ENCODE measurements at places on chromosomes 6 and 20. TPM values are rescaled to one million over a fixed set of nuclear protein-coding genes. Genes with fewer than 3 reads are reported as not detected.

The C20orf96 gene
- 7.3 TPM for total RNA-seq

The RAB44 gene
- not detected for total RNA-seq

DNA sequence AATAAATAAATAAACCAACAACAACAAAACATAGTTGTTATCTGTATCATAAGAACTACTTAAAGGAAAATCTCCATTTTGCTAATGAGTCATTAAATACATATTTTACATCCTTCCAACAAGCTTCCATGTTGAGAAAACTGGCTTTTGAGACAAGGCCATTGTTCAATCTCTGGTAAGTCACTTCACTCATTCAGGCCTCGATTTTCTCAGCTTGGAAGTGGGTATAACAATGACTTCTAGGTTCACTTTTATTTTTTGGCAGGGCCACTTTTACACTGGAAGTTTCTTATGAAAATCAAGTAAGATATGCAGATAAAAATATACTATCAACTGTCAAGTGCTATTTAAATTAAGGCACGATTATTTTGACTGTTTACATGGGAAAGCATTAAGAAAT, 30.0 kb downstream of the WRNIP1 start:
- no peak for DNase-seq

DNA sequence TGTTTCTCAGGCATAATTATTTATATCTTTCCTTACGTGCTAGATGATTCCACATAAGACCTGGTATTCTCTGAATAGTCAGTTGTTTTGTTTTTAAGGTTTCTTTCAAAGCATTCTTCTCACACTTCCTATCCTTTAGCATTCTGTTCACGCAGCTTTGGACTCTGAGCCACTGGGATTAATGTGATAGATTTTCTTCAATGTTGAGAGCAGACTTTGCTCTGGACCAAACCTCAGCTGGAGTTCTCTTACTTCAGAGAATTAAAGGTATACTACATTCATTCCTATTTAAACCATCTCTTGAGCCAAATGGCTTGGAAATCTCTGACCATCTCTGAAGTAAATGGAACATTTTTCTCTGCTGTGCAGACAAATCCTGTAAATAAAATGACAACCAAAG, 70.7 kb upstream of the TRAF3IP2 start:
- no peak for DNase-seq

DNA sequence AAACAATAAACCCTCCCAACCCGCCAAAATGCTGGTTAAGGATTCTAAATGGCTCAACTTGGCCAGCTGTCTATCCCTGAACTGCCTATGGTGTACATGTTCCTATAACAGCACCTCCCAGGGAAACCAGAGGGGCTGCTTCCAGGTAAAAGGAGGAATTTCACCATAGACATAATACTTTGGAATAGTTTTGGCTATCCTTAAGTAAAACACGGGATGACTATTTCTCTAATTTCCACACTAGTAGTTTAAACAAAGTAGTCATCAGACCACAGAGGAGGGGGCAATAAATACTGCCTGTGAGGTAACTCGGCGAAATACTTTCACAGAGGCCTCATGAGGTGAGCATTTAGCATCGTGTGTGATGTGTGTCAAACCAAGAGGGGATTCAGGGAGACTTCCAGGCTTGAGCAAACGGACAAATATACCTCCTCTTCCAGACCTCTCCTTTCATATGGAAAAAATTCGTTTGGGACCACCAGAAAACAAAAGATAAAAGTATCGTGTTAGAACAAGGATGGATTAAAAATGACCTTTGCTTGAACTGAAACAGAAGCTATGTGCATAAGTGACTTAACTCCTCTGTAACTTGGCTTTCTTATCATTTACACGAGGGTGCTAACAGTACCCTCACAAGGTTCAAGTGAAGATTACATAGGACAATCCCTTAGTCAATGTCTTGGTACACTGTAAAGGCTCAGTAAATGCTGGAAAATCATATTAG, 1.0 kb upstream of the XRN2 start:
- no peak for DNase-seq

DNA sequence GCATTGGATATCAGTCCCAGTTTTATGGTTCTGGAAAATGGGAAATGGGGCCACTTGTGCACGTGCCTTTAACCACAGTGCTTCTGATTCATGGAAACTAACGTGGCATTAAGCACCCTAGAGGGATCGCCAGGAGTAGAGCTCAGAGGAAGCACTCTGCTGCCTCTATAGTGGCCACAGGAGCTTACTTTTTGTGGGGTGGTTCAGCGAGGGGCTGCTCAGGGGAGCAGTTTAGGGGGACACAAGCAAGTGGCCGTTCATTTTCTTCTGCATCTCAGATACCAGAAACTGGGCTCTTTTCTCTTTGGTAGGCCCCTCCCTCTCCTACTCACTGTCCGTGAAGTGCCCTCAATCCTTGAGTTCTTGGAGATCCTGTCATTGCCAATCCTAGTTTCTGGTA, 28.5 kb downstream of the AGPAT4 start:
- no peak for DNase-seq

- DNase-seq: no peak
Measured at GRCh38 chr6:40986364-40986763, 52.7 kb downstream of the UNC5CL start.

- no peak for DNase-seq
Measured at GRCh38 chr6:90175627-90176538, 120.8 kb downstream of the BACH2 start.

The ELMO2 gene
- 51.6 TPM for total RNA-seq

GRCh38 chr6:113584767-113585166, 272.4 kb upstream of the MARCKS start:
- no peak for DNase-seq

The MICAL1 gene
- 25.4 TPM for total RNA-seq

The NKAIN4 gene
- total RNA-seq: not detected

The HLA-DQA1 gene
- total RNA-seq: 6.9 TPM

DNA sequence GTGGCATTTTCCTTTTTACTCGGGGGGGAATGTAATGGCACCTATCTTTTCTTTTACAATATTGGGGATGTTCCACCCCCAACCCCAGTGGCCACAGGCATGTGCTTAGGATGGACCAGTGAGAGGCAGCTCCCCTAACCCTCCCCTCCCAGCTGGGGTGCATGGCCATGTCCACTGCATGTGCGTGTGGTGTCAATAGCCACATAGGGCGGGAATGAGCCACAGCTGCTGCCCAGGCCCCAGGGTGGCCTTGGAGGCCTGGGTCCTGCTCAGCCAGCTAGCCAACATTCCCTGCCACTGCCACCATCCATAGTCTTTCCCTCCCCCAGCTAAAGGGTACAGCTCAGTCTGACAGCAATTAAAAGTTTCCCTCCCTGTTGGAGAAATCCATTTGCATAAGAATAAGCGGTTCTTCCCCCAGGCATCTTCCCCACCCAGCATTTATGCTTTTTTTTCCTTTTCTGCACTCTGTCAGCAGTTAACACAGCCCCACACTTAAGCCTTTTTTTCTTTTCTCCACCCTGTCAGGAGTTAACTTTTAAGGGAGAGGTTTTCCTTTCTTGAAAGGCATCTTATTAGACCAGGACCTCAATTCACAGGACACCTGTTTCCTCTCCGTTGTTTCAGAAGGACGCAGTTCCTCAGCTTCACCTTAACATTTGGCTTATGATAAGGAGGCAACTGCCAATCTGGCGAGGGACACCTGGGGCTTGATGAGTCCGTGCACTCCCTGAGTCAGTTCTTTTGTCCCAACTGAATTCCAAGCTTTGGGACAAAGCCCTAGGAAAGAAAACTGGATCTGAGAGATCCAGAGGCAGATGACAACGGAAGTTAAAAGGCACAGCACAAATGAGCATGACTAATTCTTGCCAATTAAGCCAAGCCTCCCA, 121.4 kb downstream of the TPBG start:
- no peak for DNase-seq

The SFTA2 gene
- total RNA-seq: 184 TPM

GRCh38 chr6:112311950-112312547, 35.1 kb upstream of the RFPL4B start:
- no peak for DNase-seq

The LPA gene
- not detected for total RNA-seq

GRCh38 chr6:108250240-108250866, 10.5 kb downstream of the SNX3 start:
- DNase-seq: no peak

- no peak for DNase-seq
Measured at GRCh38 chr6:19362396-19362795, 474.8 kb upstream of the ID4 start.

DNA sequence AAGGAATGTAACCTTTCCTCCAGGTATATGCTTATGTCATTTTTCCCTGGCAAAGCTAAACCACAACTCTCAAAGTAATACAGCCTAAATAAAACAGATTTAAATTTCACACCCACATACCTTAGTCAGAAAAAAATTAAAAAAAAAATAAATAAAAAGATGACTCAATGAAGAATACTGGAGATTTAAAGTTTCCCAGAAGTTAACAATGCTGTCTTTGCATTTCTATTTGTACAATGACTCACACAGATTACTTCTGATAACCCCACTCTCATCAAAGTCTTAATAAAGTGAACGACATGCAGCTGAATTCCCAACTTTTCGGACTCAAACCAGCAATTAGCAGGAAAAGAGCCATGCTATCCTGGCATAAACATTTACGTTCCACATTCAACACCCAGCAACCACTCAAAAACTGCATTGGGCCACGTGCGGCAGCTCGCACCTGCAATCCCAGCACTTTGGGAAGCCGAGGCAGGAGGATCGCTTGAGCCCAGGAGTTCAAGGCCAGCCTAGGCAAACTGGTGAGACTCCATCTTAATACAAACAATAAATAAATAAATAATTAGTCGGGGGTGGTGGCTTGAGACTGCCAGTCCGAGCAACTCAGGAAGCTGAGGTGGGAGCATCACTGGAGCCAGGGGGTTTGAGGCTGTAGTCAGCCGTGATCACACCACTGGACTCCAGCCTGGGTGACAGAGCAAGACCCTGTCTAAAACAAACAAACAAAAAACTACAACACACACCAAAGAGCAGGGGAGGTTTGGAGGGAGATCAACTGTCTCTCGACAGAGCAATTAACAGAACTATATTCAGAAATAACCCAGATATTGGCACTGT, 130.5 kb downstream of the WDR27 start:
- DNase-seq: no peak

- DNase-seq: peak; percentile 24
Measured at GRCh38 chr6:138588805-138589434, 89.6 kb upstream of the NHSL1 start.

- DNase-seq: no peak
Measured at GRCh38 chr6:65450451-65450850, 256.6 kb downstream of the EYS start.

The RIPOR2 gene
- 4.7 TPM for total RNA-seq

The ZNF133 gene
- total RNA-seq: 5.0 TPM

DNA sequence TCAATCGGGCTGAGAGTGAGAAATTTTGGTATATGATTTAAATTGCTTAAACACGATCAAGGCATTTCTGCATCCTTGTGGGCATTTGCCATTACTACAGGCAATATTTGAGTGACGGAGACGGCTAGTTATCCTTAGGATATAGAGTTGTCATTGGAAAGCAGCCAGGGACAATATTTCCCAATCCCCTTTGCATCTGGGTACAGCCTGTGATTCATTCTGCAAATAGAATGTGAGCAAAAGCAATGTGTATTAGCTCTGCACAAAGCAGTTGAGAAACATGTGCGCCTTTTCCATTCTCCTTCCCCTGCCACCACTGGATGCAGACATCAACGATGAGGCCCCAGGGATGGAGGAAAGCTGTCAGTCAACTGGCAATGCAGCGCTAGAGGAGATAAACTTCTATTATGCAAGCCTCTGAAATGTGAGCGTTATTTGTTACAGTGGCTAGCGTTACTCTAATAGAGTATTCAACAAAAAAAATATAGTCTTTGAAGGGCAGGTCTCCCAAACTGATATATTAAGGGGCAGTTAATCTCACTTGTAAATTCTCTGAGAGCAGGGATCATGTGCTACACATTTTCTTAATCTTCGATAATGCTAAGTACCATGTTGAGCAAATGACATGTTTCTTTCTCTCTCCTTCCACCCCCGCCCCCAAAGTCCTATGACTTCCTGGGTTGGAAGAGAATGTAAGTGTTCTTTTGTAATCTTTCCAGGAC, 37.1 kb upstream of the NCOA3 start:
- peak; percentile 93 for DNase-seq

DNA sequence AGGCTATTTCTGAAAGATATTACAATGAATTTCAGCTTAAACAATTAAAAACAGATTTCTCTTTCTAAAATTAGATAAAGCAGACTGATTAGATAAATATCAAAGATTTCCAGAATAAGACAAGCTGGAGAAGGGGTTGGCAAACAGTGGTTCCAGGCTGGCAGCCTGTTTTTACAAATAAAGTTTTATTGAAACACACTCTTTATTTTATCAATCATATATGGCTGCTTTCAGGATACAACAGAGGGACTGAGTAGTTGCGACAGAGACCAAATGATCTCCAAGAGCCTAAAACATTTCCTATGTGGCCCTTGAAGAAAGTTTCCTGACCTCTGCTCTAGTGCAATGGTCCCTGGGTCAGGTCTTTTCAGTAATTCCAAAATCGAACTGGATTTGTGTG, 65.6 kb upstream of the IYD start:
- no peak for DNase-seq

DNA sequence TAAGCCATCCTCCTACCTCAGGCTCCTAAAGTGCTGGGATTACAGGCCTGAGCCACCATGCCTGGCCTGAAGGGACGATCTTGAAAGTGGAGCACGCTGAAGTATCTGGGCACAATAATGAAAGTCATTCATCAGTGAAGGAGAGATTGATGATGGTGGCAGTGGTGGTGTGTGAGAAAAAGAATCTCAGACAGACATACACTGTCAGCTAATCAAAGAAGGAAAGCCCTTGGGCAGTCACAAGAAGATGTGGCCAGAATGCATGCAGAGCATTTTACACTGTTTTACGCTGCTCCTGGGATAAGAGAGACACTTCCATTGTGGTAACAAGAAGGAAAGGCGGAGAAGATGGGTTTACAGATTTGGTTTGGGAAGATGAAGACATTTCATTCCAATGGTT, 20.4 kb upstream of the BMP6 start:
- DNase-seq: no peak

DNA sequence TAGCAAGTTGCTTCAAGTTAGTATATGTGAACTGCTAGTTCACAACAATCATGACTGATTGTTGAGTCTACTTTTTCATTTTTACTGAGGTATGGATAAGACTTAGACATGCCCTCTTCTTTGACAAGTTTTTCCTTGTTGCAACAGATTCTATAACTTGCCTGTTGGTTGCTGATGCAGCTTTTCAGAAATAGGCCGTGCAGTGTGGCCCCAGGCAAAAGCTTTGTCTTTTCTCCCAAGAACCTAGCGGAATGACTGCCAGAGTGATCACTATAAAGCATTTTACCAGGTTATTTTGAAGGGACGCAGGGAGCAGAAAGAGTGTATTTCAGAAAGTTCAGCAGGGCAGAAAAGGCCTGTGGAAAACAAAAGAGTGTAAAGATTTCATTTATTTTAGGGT, 16.0 kb downstream of the HECA start:
- DNase-seq: no peak

DNA sequence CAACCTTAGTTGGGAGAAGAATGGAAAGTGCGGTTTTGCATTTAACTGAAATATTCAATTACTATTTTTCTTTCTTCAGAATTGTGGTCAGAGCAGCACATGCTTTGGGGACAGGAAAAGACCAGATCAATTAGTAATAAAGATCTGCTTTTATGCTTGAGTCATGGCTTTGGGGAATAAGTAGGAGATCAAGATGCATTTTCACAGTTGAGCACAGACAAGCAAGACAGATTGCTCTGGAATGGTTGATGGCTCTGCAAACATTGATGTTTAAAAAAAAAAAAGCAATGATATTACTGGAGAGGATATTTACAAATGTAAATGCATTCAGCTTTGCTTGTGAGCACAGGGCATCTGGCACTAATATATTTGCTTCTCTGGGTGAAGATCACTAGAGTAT, 224.4 kb upstream of the SASH1 start:
- DNase-seq: no peak

Measured in Calu3 (cell line).